Endodermal cell (in vitro differentiated cells): ENCODE measurements at places on chromosomes 11 and 22. TPM values are rescaled to one million over a fixed set of nuclear protein-coding genes. Genes with fewer than 3 reads are reported as not detected.

The ANKK1 gene
- total RNA-seq: 0.11 TPM in 1 of 2 replicates, not detected in the other

The PHETA2 gene
- 8.0 and 8.1 TPM in 2 replicates for total RNA-seq

The CHRDL2 gene
- total RNA-seq: 0.54 to 1.2 TPM (median 0.76 TPM) in 3 replicates

The PRDM11 gene
- 14.8 and 15.2 TPM in 2 replicates for total RNA-seq

The FAM83F gene
- 33.5 and 34.1 TPM in 2 replicates for total RNA-seq

The CRYBB3 gene
- total RNA-seq: 0.36 and 0.97 TPM in 2 replicates

The PDE2A gene
- total RNA-seq: 8.7 and 13.3 TPM in 2 replicates

The AIFM3 gene
- 1.3 and 1.8 TPM in 2 replicates for total RNA-seq

The SEPTIN5 gene
- 19.9 and 20.0 TPM in 2 replicates for total RNA-seq

The OOSP2 gene
- not detected in 2 replicates for total RNA-seq

The TMEM191B gene
- total RNA-seq: 1.5 to 4.6 TPM (median 4.3 TPM) in 3 replicates

The VPREB1 gene
- total RNA-seq: not detected in 2 replicates

The TIGD3 gene
- 0.67 to 1.0 TPM (median 0.70 TPM) in 3 replicates for total RNA-seq

The EIF3M gene
- 232 to 269 TPM (median 260 TPM) in 3 replicates for total RNA-seq

DNA sequence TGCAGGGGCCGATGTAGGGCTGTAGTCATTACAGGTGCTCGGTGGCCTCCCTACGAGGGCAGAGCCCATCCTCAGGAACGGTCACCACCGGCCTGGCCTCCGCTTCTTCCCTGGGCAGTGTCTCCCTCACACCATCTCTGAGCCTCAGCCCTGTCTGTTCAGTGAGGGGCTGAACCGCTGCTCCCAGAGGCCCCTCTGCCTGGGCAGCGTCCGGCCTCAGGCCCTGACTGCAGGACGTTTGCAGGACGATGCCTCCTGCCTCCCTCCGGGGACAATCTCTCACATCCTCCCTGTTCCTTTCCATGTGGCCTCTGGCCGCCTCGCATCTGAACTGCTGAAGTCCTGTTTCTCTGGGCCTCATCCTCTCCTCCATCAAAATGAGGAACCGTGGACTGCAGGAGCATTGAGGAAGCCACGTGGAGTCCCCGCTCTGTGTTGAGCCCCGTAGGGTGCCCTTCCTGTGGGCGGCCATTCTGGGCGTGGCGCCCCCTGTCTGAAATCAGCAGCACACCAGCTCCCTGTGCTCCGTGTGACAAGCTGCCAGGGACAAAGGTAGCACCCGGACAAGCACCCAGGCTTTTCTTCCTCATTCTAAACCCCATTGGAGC is 933.5 kb downstream of the BRD1 start:
- peak; percentile 74 for DNase-seq

DNA sequence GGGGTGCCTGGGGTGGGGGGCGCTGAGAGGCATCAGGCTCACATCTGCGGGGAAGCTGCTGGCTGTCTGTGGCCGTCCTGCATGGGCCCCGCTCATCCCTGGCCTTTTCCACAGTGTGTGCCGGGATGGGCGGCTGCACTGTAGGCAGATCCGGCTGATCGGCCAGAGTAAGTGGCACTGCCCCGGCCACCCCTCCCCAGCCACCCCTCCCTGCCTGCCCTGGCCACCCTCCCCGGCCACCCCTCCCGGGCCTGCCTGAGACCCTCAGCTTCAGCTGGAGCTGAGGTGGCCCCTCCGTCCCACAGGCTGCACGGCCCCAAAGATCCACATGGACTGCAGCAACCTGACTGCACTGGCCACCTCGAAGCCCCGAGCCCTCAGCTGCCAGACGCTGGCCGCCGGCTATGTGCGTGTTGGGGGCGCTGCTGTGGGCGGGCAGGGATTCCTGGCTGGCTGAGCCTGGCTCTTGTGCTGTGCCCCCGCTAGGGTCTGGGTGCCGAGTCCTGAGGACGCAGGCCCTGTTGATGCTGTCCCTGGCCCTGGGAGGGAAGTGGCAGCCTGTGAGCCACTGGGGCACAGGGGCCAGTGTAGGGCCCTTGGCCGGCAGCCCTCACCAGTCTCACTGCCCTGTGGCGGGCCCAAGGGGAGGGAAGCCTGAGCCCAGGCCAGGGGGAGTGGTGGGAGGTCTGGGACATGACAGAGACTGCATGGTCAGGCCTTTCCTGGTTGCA is 10.9 kb downstream of the MUC2 start:
- DNase-seq: no peak

DNA sequence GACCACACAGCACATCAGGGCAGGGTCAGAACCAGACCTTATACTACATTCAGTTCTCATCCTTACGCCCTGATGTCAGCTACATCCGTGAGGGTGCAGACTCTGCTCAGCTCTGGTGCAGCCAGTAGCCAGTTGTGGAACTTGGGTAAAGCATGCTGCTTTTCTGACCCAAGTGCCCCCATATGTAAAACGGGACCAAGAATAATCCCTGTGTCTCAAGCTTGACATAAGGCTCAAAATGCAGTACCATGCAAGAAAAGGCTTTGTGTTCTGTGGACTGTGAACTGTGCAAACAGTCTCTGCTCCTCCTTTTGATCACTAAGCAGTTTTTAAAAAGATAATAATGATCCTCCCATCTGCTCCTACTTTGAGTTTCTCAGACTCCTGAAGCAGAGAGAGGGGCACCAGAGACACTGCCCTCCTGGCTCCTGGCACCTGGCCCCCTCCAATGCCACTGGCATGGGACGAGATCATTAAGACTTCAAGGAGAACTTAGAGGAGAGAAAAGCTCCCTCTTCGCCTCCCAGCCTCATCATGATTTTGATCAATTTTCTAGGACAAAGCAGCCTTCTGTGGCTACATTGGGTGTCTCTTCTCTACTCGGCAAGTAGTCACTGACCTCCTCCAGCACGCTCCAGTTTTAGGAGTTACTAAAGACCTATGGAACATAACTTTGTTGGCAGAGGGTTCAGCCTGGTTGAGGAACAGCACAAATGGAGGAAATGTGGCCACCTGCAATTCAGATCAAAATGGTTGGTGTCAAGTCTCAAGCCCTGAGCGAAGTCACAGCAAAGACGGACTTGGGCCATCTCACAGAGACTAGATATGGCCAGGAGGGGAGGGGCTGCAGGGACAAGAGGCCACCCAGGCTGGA is 23.9 kb downstream of the IL10RA start:
- no peak for DNase-seq

DNA sequence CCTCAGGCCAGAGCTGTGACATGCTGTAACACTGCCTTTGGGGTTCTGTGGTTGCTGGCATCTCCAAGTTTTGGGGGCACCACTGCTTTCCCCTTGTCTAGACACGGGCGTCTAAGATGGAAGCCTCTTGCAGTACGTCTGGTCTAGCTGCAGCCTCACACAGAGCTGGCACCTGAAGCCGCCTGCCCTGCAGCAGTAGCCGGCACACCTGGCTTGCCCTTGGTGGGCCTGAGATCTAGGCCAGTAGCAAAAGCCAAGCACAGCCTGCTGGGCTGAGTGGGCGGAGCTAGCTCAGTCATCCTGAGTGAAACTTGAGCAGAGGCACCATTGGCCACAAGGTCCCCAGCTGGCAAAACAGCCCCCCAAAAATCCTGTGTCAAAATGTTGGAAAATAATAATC is 154.2 kb downstream of the DLG2 start:
- no peak for DNase-seq

GRCh38 chr11:40202589-40203270 is 1256.7 kb downstream of the LRRC4C start:
- peak; percentile 52 for DNase-seq

DNA sequence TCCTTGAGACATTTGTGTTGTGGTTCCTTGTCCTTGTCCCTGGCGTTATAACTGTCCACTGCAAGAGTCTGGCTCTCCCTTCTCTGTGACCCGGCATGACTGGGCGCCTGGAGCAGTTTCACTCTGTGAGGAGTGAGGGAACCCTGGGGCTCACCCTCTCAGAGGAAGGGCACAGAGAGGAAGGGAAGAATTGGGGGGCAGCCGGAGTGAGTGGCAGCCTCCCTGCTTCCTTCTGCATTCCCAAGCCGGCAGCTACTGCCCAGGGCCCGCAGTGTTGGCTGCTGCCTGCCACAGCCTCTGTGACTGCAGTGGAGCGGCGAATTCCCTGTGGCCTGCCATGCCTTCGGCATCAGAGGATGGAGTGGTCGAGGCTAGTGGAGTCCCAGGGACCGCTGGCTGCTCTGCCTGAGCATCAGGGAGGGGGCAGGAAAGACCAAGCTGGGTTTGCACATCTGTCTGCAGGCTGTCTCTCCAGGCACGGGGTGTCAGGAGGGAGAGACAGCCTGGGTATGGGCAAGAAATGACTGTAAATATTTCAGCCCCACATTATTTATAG is 23.0 kb downstream of the MYBPC3 start:
- DNase-seq: no peak

GRCh38 chr11:63554877-63555223 is 8.3 kb downstream of the PLAAT2 start:
- DNase-seq: no peak

DNA sequence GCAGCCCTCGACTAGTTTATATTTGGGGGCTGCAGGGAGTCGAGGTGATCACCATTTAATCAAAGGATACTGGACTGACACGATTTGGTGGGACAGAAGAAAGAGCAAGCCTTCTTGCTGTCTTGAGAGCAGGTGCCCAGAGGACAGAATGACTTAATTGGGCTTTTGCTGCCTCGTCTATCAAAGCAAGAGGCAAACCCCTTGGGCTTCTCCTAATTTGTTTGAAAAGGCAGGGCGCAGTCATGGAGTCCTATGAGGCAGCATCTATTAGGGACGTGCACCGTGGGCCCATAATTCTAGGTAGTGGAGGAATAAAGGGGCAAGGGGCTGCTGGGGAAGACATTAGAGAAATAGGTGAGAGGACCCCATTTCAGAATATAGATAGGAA is 1411.3 kb downstream of the TBC1D22A start:
- no peak for DNase-seq

DNA sequence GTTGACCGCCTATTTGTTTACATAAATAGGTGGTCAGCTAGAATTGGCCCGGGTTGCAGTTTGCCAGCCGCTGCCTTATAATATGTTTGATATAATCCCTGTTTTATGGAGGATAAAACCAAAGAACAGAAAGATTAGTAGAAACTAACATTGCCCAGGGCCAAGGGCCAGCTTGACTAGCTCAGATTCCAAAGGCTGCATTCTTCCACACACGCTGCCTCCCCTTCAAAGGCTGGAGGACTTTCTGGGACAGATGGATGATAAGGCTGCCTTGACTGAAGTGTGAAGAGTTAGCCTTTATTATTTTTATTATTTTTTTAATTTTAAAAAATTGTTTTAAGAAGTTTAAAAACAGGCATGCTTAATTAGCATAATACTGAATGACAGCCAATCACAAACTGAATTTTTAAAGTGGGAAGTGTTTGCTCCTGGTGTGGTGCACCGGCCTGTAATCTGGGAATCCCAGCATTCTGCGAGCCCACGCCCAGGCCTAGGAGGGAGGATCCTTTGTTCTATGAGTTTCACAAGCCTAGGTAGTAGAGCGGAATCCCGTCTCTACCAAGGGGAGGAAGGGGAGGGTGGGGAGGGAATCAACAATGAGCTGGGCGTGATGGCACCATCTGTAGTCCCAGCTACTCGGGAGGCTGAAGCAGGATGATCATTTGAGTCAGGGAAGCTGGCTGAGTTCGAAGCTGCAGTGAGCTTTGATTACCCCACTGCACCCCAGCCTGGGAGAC is 114.9 kb downstream of the NAV2 start:
- DNase-seq: peak; percentile 79

DNA sequence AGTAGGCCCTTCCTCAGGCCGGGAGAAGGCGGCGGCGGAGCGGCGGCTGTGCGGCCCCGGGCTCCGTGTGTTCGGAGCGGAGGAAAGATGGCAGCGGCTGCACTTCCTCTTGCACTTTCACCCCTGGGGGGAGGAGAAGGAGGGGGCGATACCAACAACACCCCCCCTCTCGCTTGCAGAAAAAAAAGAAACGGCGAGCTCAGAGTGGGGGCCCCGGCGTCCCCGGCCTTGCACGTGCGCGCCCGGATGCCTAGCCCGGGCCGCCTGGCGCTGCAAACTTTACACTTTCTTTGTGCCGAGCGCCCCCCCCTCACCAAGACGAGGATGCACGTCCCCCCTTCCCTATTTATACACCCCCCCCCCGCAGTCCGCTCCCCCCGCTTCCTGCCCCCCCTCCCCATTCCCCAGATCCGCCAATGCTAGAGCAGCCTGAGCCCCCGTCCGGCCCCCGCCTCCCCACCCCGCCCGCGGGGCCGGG is at the start of gene PATZ1:
Gene PATZ1 (minus strand): TSS at position 92 of the 478 bp plus-strand sequence. CDS start 744 bp downstream, outside the sequence.
- DNase-seq: peak; percentile 90

GRCh38 chr11:81098471-81098870 is 1635.2 kb downstream of the FAM181B start:
- DNase-seq: no peak

- DNase-seq: no peak
These were observed 20.2 kb upstream of the CALCB start for GRCh38 chr11:15053191-15053685.

GRCh38 chr11:67664213-67664585 is 10.2 kb downstream of the ALDH3B2 start:
- no peak for DNase-seq

GRCh38 chr11:126058105-126058874 is 4.4 kb downstream of the CDON start:
- no peak for DNase-seq

DNA sequence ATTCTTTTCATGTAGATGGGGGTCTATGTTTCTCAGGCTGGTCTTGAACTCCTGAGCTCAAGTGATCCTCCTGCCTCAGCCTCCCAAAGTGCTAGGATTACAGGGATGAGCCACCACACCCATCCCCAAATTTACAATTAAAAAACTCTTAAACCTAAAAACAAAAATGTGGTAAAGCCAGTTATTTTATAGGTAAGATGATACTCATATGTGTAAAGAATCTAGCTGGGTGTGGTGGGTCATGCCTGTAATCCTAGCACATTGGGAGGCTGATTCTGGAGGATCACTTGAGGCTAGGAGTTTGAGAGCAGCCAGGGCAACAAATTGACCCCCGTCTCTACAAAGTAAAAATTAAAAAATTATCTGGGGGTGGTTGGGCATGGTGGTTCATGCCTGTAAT is 4.0 kb upstream of the RBM14 start:
- DNase-seq: no peak

DNA sequence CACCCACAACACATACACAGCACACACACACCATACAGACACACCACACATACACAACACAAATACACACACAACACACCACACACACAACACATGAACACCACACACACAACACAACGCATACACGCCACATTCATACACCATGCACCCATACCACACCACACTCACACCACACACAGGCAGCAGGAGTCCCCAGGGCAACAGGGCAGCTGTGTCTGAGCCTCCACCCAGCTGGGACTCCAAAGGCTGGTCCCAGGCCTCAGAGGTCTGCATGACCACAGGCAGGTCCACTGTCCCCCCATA is 3.3 kb upstream of the WNT7B start:
- DNase-seq: no peak

- DNase-seq: no peak
These were observed 35.7 kb upstream of the TLCD5 start for GRCh38 chr11:120289426-120289825.
